ENCODE measurements at places on chromosomes 2 and 18. TPM values are rescaled to one million over a fixed set of nuclear protein-coding genes. Genes with fewer than 3 reads are reported as not detected.

The CNDP1 gene
- not detected for total RNA-seq

The AMER3 gene
- not detected for total RNA-seq

The CHRNA1 gene
- not detected for total RNA-seq

The RTKN gene
- 1.6 TPM for total RNA-seq

The THSD7B gene
- total RNA-seq: not detected

The IL37 gene
- total RNA-seq: not detected

The LPIN1 gene
- total RNA-seq: 96.4 TPM

The PCARE gene
- not detected for total RNA-seq

The IL1B gene
- total RNA-seq: not detected

The MBD1 gene
- total RNA-seq: 69.0 TPM

The PRKAG3 gene
- total RNA-seq: not detected

The NDUFAF7 gene
- 17.5 TPM for total RNA-seq

The TUBA3D gene
- not detected for total RNA-seq

The SERPINB3 gene
- total RNA-seq: not detected

Measured in activated naive CD4-positive, alpha-beta T cell treated with anti-CD3 and anti-CD28 coated beads for 36 hours (primary cell).